ENCODE measurements at places on chromosomes 16 and 17.

- no peak for DNase-seq
Measured at GRCh38 chr16:82633964-82634600, 7.3 kb downstream of the CDH13 start.

DNA sequence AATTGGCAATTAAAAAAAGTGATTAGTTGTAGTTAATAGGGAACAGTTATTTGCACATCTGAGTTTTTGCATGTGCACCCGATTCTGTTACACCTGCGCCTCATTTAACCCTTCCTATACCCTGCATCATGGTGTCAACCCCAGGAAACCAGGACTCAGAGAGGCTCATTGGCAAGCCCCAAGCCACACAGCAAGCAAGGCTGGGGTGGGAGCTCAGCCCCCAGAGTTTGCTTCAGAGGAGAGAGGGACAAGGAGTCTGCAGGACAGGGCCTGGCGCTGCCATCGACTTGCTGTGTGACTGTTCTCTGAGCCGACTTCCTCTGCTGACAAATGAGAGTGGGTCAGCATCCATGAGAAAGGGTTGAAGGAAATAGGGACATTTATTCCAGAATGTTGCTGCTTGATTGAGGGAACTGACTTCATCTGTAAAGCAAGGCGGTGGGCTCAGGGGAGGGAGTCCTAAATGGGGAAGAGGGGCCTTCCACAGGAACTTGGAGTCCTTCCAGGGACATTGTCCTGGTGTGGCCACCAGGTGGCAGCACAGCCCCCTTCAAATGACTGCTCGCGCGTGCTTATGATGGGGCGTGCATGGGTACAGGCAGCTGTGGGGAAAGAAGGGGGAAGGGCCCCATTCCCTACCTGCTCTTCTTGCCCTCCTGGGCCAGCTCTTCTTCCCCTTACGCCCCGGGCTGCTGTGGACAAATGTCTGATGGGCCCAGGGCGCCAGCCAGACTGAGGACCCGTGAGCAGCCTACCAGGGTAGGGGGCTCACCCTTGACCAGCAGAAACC lies 51.6 kb downstream of the NT5M start:
- peak; percentile 19 for DNase-seq

- no peak for DNase-seq
Measured at GRCh38 chr16:82137822-82138167, 32.2 kb downstream of the MPHOSPH6 start.

DNA sequence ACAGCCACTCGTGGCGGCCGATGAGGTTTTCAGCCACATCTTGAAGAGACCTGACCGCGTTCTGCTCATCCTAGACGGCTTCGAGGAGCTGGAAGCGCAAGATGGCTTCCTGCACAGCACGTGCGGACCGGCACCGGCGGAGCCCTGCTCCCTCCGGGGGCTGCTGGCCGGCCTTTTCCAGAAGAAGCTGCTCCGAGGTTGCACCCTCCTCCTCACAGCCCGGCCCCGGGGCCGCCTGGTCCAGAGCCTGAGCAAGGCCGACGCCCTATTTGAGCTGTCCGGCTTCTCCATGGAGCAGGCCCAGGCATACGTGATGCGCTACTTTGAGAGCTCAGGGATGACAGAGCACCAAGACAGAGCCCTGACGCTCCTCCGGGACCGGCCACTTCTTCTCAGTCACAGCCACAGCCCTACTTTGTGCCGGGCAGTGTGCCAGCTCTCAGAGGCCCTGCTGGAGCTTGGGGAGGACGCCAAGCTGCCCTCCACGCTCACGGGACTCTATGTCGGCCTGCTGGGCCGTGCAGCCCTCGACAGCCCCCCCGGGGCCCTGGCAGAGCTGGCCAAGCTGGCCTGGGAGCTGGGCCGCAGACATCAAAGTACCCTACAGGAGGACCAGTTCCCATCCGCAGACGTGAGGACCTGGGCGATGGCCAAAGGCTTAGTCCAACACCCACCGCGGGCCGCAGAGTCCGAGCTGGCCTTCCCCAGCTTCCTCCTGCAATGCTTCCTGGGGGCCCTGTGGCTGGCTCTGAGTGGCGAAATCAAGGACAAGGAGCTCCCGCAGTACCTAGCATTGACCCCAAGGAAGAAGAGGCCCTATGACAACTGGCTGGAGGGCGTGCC lies 30.1 kb downstream of the CIITA start:
- DNase-seq, result no peak

DNA sequence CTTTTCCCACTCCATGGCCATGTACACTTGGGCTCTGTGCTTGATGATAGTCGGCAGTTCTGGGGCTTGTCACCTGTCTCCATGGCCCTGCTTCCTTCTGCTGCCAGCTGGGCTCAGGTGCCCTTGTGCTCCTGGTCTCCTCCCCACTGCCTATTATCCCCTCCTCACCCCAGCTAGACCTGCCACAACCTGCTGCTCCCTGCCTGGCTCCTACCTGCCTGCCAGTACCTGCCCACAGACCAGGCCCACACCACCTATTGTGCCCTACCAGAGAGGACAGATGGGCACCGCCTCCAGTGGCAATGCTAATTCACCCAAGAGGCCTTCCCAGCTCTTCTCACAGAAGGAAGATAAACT lies 538 bp upstream of the RAPGEFL1 start:
- no peak for DNase-seq

- DNase-seq, result no peak
Measured at GRCh38 chr17:40089077-40089895, 11.1 kb downstream of the NR1D1 start.
